ENCODE measurements at places on chromosomes 13 and 19. TPM values are rescaled to one million over a fixed set of nuclear protein-coding genes. Genes with fewer than 3 reads are reported as not detected.

Gene ERICH4
- total RNA-seq = not detected

Gene CATSPERD
- not detected for total RNA-seq

Gene ZNF682
- total RNA-seq = 5.9 TPM

Gene KANK3
- total RNA-seq = 120 TPM

Gene ZNF578
- 3.5 TPM for total RNA-seq

GRCh38 chr13:95503662-95504061 is 48.9 kb upstream of the CLDN10 start:
- DNase-seq = no peak

DNA sequence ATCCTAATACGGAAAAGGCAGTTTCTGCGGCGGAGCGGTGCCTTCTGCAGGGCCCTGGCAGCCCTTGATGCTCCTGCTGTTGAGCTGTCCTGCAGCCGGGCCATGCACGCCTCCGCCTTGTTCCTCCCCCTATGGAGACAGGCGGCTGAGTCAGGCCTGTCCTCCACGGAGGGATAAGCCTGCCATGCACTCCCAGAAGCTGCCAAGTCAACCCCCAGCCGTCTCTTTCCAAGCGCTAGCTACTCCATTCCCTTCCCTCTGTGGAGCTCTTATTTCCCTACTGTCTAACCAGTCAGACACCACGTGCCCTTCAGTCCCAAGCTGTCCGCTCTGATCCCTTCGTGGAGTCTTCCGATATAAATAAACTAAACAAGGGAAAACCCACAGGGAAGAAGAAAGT is 197.0 kb downstream of the COL4A1 start:
- no peak for DNase-seq

GRCh38 chr19:289651-290371 is 1.4 kb downstream of the PLPP2 start:
- no peak for DNase-seq

- DNase-seq = no peak
Measured at GRCh38 chr19:43380771-43381386, 27.4 kb downstream of the CD177 start.

- no peak for DNase-seq
Measured at GRCh38 chr13:71517004-71517403, 350.0 kb downstream of the DACH1 start.

DNA sequence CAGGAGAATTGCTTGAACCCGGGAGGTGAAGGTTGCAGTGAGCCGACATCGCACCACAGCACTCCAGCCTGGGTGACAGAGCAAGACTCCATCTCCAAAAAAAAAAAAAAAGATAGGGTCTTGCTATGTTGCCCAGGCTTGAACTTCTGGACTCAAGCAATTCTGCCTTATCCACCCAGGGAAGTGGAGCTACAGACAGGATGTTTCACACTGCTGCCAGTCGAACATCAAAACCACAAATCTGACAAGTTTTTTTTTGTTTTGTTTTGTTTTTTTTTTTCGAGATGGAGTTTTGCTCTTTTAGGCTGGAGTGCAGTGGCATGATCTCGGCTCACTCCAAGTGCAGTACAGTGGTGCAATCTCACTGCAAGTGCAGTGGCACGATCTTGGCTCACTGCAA is 10.8 kb downstream of the XPO4 start:
- DNase-seq = no peak

- no peak for DNase-seq
Measured at GRCh38 chr13:20161275-20161950, 561 bp upstream of the GJA3 start.

DNA sequence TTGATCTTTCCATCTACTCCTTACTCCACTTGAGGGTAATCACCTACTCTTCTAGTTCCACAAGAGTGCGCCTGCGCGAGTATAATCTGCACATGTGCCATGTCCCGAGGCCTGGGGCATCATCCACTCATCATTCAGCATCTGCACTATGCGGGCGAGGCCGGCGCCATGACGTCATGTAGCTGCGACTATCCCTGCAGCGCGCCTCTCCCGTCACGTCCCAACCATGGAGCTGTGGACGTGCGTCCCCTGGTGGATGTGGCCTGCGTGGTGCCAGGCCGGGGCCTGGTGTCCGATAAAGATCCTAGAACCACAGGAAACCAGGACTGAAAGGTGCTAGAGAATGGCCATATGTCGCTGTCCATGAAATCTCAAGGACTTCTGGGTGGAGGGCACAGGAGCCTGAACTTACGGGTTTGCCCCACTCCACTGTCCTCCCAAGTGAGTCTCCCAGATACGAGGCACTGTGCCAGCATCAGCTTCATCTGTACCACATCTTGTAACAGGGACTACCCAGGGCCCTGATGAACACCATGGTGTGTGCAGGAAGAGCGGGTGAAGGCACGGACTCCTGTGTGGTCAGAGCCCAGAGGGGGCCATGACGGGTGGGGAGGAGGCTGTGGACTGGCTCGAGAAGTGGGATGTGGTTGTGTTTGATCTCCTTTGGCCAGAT is 2.7 kb upstream of the KLK2 start:
- no peak for DNase-seq

GRCh38 chr13:44974056-44974793 is 15.0 kb downstream of the NUFIP1 start:
- DNase-seq = no peak

DNA sequence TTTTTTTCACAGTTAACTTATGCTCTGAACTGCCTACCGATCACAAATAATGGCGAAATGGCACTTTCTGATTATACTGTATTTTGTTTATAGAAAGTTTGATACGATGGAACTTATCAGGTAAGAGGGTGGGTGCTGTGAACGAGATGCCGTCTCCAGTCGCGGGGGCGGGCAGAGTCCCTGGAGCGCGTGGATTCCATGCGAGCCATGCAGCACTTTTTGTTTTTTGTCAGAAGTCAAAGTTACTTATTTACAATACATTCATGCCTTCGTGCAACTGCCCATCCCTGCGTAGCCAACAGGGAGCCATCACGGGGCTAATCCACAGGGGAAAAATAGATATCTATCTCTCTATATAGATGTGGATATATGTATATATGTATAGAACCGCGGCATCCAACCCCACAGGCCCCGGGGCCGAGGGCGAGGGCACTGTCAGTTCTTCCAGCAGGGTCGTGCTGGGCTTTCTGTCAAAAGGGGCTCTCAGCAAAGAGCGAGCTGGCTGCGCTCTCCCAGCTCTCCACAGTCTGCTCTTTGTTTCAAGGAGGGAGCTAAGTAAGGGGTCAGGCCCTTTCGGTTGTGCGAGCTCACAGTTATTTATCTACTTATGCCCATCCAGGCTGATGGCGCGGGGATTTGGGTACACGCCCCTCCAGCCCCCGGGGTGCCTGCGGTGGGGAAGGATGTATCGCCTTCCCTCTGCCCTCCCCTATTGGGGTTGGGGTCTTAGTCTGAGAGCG is 3.4 kb downstream of the SLITRK1 start:
- no peak for DNase-seq

DNA sequence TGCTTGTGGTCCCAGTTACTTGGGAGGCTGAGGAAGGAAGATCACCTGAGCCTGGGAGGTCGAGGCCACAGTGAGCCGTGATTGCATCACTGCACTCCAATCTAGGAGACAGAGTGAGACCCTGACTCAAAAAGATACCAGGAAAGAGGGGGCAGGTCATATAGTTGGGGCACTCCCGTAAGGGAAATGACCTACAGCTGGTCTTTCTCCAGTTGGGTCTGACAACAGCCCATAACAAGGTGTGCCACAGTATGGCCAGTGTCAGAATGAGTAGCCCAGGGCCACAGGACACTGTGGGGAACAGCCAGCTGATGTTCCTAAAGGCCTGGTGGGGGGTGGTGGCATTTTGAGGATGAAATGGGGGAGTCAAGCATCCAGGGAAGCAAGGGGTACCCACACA is 10.8 kb downstream of the DNMT1 start:
- DNase-seq = no peak

Measured in glomerular endothelial cell (primary cell).